Karpas-422 (cell line): ENCODE measurements at places on chromosomes 5 and 9.

GRCh38 chr9:133073086-133074014 is 11.6 kb downstream of the CEL start:
- no peak overlapping the region for H3K27ac ChIP-seq
- no peaks in the 10 kb centered on the region for H3K4me1 ChIP-seq
- no peaks in the 10 kb centered on the region for H3K27me3 ChIP-seq
- H3K4me3 ChIP-seq = no peak overlapping the region

DNA sequence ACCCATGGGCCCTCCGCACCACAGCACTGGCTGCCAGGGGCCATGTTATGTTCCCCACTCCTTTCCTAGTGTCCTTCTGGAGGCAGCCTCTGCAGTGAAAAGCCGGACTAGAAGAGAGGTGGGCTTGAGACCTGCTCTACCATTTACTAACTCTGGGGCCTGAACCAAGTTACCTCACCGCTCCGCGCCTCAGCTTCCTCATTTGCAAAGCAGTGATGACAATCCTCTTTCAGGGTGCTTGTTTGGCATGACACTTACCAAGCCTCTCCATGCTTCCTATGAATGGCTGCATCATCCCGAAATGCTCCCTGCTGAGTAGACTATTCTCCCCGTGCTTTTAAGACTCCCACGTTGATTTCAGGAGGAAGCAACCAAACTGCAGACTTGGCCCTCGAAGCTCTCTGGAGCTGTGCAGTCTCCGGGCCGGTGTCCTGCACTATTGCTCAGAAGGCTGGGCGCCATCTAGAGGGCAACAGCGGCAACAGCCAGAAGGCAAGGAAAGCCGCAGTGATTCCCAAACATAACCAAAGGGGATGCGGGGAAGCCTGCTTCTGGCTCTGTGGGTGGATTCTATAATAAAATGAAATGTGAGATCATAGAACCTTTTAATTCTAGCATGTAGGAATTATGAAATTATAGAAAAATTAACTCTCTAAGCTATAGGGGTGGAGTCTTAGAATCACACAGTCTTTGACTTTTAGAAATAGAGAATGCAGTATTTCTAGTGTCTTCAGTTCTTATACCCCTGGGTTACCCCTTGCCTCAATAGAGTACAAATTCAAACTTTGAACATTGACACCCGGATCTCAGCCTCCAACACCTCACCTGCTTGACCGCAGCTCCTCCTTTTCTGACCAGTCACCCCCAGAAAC is 599.8 kb upstream of the BRINP1 start:
- no peak overlapping the region for H3K27ac ChIP-seq
- no peak overlapping the region for H3K4me3 ChIP-seq

DNA sequence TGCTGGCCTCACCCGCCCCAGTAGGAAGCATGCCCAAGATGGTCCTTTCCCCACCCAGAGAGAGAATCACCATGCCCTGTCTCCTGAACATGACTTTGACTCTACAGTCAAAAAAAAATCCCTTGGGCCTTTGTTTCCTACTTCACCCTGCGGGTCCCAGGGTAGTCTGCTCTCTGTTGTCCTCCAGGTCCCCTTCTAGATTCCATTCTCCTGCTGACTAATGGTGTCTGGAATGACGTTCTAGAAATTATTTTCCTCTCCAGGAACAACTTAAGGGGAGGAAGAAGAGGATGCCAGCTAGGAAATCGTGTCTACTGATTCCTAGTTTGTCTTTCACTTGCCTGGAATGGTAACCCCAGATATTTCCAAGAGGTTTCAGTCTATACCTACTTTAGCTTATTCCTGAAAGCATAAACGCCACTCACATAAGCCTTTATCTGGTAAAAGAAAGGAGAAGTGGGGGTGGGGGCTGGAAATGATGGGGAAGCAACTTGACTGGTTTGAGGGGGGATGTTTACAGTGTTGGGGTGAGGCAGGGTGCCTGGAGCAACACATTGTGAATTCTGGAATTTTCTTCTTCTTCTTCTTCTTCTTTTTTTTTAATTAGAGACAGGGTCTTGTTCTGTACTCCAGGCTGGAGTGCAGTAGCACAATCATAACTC is 93.9 kb downstream of the SNX18 start:
- no peak overlapping the region for H3K27ac ChIP-seq
- H3K27me3 ChIP-seq = no peaks in the 10 kb centered on the region
- no peak overlapping the region for H3K4me3 ChIP-seq
- DNase-seq = no peak

GRCh38 chr5:77225531-77225930 is 15.1 kb downstream of the PDE8B start:
- no peak overlapping the region for H3K27ac ChIP-seq
- DNase-seq = no peak
- H3K36me3 ChIP-seq = no peaks in the 10 kb centered on the region
- no peak overlapping the region for H3K4me3 ChIP-seq
- H3K27me3 ChIP-seq = no peaks in the 10 kb centered on the region

- H3K4me1 ChIP-seq = peaks cover 13% of the 10 kb centered on the region
- H3K27ac ChIP-seq = no peak overlapping the region
- no peaks in the 10 kb centered on the region for H3K36me3 ChIP-seq
- no peak for DNase-seq
These were observed 191.8 kb downstream of the MELK start for GRCh38 chr9:36764364-36765076.

DNA sequence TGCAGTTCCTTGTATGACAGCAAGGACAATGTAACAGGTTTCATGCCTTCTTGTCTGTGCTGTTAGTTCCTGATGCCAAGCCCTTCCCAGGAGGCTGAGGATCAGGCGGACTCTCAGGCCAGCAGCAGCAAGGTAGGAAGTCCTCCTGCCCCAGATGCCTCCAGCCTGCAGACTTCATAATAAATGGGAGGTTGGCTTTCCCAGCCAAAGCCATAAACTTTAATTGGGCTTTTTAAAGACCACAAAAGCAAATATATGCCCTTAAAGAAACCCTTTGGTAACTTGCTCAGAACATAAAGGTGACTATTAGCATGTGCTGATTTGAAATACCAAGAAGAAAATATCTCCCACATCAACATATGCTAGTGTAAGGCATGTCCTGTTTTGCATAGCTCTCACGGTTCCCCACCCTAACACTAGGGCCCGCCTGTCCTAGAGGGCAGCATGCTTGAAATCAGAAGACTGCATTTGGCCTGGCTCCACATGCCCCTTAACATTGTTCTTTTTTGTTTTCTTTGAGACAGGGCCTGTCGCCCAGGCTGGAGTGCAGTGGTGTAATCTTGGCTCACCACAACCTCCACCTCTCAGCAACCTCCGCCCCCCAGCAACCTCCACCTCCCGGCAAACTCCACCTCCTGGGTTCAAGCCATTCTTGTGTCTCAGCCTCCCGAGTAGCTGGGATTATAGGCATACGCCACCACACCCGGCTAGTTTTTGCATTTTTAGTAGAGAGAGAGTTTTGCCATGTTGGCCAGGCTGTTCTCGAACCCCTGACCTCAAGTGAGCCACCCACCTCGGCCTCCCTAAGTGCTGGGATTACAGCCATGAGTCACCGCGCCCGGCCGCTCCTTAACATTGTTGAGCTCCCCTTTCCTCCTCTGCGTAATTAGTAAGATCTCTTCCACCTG is 44.6 kb upstream of the FCN1 start:
- H3K4me1 ChIP-seq = no peaks in the 10 kb centered on the region
- H3K36me3 ChIP-seq = no peaks in the 10 kb centered on the region
- H3K27ac ChIP-seq = no peak overlapping the region
- DNase-seq = no peak
- no peaks in the 10 kb centered on the region for H3K27me3 ChIP-seq

- H3K27ac ChIP-seq = no peak overlapping the region
- H3K27me3 ChIP-seq = no peaks in the 10 kb centered on the region
- no peaks in the 10 kb centered on the region for H3K4me1 ChIP-seq
- no peak overlapping the region for H3K4me3 ChIP-seq
These were observed 127.0 kb downstream of the NNT start for GRCh38 chr5:43729846-43730478.

DNA sequence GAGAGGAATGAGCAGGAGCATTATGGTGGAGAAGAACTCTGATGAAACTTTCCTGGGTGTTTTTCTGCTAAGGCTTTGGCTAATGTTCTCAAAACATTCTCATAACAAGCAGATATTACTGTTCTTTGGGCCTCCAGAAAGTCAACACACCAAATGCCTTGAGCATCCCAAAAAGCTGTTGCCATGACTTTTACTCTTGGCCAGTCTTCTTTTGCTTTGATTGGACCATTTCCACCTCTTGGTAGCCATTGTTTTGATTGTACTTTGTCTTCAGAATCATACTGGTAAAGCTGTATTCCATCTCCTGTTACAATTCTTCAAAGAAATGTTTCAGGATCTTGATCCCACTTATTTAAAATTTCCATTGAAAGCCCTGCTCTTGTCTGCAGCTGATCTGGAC is 139.6 kb downstream of the MAN2A1 start:
- H3K27me3 ChIP-seq = no peaks in the 10 kb centered on the region
- no peaks in the 10 kb centered on the region for H3K36me3 ChIP-seq
- H3K4me3 ChIP-seq = no peak overlapping the region
- DNase-seq = no peak
